Stimulated activated naive CD8-positive, alpha-beta T cell treated with anti-CD3 and anti-CD28 coated beads, Interleukin-15, Interleukin-2, amounts not matched to agents 100 U/mL and 50 U/mL, for 24 hours (primary cell): ENCODE measurements at places on chromosomes 2 and 18.

DNA sequence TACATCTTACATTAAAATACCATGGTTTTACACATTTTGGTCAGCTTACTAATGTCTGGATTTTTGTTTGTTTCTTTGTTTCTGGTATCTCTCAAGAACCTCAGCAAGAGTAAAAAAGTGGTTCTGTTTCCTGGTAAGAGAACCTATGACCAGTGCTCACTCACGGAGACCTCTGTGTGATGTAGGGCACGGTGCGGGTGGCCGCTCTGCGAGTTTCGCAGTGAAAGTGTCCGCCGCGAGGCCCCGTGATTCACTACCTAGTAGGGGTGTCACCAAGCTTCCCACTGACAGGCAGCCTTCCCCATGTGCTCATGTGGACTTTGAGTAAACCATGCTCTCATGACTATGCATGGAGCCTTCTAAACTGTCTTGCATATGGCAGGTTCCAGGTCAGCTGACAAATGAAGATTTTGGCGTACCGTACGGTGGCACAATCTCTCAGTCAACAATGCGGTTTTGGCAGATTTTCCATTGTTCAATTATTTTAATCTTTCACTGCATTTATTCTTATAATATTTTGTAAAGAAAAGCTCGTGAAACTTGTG lies 137.3 kb downstream of the DCDC2C start:
- no peak for DNase-seq

DNA sequence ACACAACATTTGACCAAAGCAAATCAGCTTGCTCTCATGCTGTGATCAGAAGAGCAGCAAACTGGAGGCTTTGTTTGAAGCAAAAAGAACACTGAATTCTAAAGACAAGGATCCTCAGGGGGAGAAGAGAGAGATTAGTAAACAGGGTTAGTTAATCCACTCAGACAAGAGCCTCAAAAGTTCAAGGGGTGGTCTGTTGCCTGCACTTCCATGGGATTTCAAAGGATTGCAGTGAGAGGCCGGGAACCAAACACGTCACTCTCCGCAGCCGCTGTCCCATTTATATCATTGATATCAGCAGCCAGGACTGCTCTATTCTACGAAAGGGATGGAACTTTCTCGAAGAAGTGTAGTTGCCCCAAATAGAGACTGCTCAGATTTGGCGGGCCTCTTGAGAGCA lies 97.8 kb upstream of the SP3 start:
- no peak for DNase-seq

GRCh38 chr2:112867701-112868631 lies 31.4 kb upstream of the IL1B start:
- no peak for DNase-seq

- no peak for DNase-seq
These were observed 49.6 kb downstream of the TRAPPC12 start for GRCh38 chr2:3429066-3429610.

- DNase-seq, result no peak
These were observed 65.8 kb upstream of the TUBA3E start for GRCh38 chr2:130264046-130264445.

DNA sequence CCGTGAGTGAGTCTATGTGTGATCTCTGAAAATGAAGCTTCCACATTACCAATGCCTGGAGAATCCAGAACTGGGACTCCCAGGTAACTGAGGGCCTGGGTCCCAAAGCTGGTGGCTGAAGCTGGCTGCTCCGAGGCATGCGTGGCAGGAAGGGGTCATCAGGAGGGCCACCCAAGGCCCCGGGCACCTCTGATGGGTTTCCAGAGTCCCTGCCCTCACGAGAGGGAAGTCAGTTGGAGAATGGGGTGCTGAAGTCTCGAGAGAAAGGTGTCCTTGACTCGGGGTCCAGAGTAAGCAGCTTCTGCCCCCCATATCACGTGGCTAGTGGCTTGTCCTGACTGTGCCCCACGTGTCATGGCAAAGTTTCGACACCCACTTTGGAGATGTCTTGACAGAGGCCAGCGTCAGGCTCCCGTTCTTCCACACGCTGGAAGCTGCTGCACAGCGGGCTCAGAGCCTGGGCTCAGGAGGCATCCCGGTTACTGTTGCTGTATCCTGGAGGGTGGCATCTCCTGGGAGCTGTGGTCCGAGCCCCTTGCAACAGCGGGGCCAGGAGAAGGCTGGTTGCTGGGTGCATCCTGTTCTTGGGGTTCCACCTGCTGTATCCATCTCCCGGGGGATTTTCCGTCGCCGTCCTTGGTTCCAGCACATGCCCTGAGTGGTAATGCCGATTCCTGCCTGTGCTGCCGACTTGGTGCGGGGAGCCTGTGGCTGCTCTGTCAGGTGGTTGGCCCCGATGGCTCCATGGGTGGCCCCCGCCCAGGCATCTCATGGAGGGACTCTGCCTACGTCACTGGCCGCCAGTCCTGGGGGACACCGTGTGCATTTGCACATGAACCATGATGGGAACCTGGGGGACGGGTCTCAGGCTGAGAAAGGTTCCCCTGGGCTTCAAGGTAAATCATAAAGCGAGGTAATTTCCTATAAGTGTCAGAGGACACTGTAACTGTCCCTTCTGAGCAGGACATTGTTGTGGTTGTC lies 183.3 kb upstream of the HDAC4 start:
- no peak for DNase-seq

DNA sequence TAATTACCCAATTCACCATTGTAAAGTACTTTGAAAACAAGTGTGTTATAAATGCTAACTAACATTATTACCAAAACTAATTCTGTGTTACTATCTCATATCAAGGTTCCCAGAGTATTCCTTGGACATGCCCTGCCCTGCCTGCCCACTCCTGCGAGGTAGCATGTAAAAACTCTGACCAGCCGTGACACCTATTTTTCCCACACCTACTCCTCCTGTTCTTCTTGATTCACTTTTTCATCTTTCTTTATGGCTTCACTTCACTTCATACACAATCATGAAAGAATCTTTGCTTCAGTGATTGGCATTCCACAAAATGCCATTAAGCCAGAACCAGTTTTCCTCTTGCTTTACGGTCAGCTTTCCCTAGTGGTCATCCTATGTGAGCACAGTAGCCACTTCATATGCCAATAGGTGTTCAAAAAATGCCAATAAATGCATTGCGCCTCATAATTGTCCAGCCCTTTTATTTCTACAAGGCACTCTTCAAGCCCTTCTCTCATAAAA lies 42.6 kb upstream of the SETBP1 start:
- DNase-seq, result no peak

DNA sequence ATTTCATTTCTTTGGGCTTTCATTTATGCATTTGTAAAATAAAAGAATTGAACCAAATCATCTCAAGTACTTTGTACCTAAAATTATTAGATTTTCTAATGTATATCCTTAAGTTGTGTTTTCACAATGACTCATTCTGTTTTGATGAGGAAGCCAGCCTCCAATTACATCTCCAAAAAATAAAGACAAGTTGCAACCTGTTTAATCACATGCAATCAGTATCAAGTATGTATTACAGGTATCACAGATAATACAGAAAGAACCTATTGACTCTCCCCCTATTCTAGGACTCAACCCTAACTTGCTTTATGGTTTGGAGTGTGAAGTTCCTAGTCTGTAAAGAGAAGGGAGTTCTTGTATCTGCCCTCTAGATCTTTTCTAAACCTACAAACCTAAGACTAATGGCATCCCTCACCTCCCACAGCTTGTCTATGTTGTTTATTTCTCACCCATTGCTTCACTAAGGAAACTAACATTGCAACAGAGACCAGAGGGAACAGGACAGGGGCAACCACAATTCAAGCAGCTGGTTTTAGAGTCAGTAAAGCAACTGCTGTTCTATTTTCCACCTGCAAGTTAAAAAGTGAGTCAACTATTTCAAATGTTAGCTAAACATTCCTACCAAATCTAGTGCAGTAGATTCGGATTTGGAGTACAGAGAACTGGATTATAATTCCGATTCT lies 141.1 kb upstream of the ETAA1 start:
- DNase-seq, result no peak

DNA sequence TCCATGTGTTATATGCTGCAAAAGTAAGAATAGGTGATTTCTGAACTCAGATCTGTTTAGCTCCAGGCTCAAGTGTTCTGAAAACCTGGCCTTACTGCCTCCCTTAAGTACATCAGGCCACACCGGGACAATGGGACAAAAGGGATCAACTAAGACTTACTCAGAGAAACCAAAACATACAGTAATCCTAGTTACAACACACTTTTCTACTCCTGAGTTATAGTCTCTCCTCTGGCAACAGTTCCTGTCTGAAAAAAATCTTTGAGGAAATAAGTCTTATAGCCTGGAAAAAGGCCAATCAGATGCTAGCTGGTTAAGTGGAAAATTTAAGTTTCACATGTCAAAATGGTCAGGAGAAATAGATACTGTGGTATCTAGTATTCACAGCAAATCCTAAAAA lies 5.6 kb downstream of the METTL5 start:
- DNase-seq, result no peak

- DNase-seq, result no peak
These were observed 266.6 kb downstream of the PDE11A start for GRCh38 chr2:177806025-177806424.

- no peak for DNase-seq
These were observed 690.2 kb upstream of the POU3F3 start for GRCh38 chr2:104163611-104164130.

DNA sequence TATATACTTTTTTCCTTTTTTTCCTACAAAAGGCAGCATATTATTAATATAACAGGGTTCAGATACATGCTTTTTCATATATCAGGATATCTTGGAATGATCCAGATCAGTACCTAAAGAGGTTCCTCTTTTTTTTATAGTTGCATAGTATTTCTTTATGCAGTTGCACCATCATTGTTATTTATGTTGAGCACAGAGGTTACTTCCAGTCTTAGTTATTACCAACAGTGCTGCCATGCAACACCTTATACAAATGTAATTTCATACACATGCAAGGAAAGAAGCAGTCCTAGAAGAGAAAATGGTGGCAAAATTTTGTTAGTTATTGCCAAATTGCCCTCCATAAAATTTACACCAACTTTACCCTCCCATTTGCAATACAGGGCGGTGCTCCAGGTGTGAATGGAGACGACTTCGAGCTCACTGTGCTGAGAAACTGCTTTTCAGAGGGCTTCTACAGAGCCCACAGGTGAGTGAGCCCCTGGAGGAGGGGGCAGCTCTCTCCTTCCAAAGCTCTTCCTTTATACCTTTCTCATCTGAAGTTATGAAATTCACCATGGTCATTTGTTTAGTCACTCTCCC lies 30.0 kb upstream of the KCMF1 start:
- no peak for DNase-seq

DNA sequence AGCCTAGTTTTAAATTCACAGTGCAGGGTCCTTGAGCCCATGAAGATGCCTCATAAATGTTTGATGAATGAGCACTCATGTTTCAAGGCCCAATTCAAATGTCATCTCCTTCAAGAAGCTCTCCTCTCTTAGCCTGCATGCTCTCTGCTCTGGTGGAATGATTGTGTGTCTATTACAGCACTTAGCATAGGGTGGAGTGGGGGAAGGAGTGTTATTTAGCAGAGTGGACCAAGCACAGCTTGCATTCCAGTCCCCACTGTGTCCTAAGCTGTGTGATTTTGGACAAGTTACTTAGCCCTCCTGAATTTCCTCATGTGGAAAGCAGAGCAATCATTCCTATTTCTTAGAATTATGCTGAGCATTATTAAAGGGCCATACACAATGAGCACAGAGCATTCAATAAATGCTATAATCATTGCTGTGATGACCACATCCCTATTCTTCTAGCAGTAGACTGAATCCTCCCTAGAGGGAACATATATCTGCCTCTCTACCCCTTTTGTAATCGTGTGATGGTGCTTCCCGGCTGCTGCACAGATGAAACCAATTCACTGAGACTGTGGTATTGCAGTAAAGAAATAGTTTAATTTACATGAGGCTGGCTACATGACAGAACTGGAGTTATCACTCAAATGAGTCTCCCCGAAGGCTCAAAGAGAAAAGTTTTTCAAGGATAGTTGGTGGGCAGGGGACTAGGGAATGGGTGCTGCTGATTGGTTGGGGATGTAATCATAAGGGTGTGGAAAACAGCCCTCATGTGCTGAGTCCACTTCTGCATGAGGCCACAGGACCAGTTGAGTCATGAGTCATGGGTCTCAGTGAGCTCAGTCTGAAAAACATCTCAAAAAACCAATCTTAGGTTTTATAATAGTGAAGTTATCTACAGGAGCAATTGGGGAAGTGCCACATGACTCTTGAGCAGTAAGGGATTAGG lies 173.4 kb upstream of the NDUFV2 start:
- no peak for DNase-seq

- no peak for DNase-seq
These were observed 171.8 kb upstream of the PIK3C3 start for GRCh38 chr18:41783065-41783818.

GRCh38 chr2:113058411-113058994 lies 495 bp upstream of the IL36RN start:
- DNase-seq, result no peak
